HepG2 (cell line): ENCODE measurements at places on chromosomes 7 and 10. TPM values are rescaled to one million over a fixed set of nuclear protein-coding genes. Genes with fewer than 3 reads are reported as not detected.
A peak's percentile ranks its signal among the peaks of the same experiment; 100 is the strongest.

GRCh38 chr7:34806831-34807230, 148.8 kb downstream of the NPSR1 start:
- H3K36me3 ChIP-seq = no peaks in the 10 kb centered on the region
- no peak for DNase-seq
- H3K27me3 ChIP-seq = 0 out of 3 replicates have a peak, but pooled peaks cover 8% of the 10 kb centered on the region
- H3K27ac ChIP-seq = no peak overlapping the region

DNA sequence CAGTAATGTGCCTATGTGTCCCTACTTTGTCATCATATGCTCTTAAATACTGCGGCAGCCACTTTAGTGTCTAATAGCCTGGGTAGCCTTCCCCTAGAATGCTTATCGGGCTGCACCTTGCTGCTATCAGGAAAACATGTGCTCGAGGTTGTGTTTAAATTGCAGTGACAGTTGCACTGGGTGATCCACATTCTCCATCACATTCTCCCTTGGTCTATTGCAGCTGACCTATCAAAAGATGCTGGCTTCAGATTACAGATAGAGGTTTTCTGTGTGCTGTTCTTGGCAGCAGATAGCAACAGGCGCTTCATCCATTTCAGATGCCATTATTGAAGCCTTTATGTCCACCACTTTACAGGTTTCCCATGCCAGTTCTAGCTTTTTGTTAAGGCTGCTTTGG, 130.1 kb upstream of the MDFIC start:
- no peak overlapping the region for H3K4me3 ChIP-seq
- no peak overlapping the region for H3K27ac ChIP-seq
- no peaks in the 10 kb centered on the region for H3K4me1 ChIP-seq
- no peaks in the 10 kb centered on the region for H3K36me3 ChIP-seq
- no peak for DNase-seq

- no peak overlapping the region for H3K4me3 ChIP-seq
- DNase-seq = peak; percentile 29
- H3K4me1 ChIP-seq = no peaks in the 10 kb centered on the region
- H3K27me3 ChIP-seq = no peaks in the 10 kb centered on the region
- no peak overlapping the region for H3K27ac ChIP-seq
These were observed 52.1 kb downstream of the MPP7 start for GRCh38 chr10:28250782-28251181.

- H3K27ac ChIP-seq = no peak overlapping the region
- no peak for DNase-seq
- peaks cover 6% of the 10 kb centered on the region for H3K36me3 ChIP-seq
- no peak overlapping the region for H3K4me3 ChIP-seq
These were observed 118.5 kb downstream of the ZNF33B start for GRCh38 chr10:42519761-42520460.

GRCh38 chr7:1108264-1108920, 20.5 kb downstream of the GPER1 start:
- no peak for DNase-seq

DNA sequence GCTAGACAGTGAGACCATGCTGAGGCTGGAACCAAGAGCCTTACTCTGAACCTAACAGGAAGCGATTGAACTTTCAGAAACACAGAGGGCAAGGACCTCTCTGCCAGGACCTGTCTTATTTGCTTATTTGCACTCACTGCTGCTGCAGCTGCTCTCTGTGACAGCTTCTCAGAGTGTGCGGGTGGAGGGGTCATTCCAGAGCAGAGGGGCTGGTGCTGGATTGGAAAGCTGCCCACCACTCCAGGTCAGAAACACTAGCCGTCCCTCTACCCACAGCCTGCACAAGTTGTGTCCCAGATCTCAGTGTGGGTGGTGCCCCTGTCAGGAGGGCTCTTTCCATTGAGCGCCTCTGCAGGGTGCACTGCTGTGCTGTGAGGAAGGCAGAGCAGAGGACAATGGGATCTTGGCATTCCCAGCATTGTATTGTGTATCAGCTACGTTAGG, 126.2 kb downstream of the CCNY start:
- DNase-seq = peak; percentile 56
- no peaks in the 10 kb centered on the region for H3K27me3 ChIP-seq
- H3K4me1 ChIP-seq = peaks cover 68% of the 10 kb centered on the region
- peak overlapping the region; percentile 8 for H3K27ac ChIP-seq

- no peak for DNase-seq
- no peak overlapping the region for H3K4me3 ChIP-seq
- H3K4me1 ChIP-seq = peaks cover 22% of the 10 kb centered on the region
- H3K36me3 ChIP-seq = peaks cover 3% of the 10 kb centered on the region; the same call in 1 of the 2 replicates
- no peaks in the 10 kb centered on the region for H3K27me3 ChIP-seq
- no peak overlapping the region for H3K27ac ChIP-seq
These were observed 82.6 kb downstream of the ATE1 start for GRCh38 chr10:121845044-121845784.

GRCh38 chr10:29576681-29577080, 58.1 kb downstream of the SVIL start:
- H3K4me1 ChIP-seq = no peaks in the 10 kb centered on the region
- no peak for DNase-seq
- no peaks in the 10 kb centered on the region for H3K36me3 ChIP-seq
- H3K27me3 ChIP-seq = no peaks in the 10 kb centered on the region
- no peak overlapping the region for H3K4me3 ChIP-seq
- H3K27ac ChIP-seq = no peak overlapping the region

DNA sequence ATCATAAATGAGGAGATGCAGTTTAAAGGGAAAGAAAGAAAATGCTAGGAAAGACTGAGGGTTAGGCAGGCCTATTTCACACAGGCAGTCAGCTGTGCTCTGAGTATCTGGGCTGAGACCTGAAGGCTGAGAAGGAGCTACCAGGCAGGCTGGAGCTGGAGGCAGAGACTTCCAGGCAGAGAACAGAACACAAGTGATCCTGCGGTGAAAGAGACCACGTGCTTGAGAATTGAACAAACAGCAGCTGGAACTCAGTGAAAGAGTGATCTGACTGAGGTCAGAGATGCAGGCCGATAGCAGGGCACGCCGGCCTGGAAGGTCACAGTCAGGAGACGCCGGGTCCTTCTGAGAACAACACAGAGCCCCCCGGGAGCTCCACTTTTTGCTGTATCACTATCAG, 147.8 kb downstream of the ADAM12 start:
- no peak overlapping the region for H3K4me3 ChIP-seq
- H3K36me3 ChIP-seq = no peaks in the 10 kb centered on the region
- DNase-seq = no peak
- no peak overlapping the region for H3K27ac ChIP-seq
- no peaks in the 10 kb centered on the region for H3K4me1 ChIP-seq

GRCh38 chr7:82250598-82250997, 193.0 kb downstream of the CACNA2D1 start:
- no peaks in the 10 kb centered on the region for H3K4me1 ChIP-seq
- H3K4me3 ChIP-seq = no peak overlapping the region
- H3K27me3 ChIP-seq = no peaks in the 10 kb centered on the region
- no peak overlapping the region for H3K27ac ChIP-seq
- DNase-seq = no peak

DNA sequence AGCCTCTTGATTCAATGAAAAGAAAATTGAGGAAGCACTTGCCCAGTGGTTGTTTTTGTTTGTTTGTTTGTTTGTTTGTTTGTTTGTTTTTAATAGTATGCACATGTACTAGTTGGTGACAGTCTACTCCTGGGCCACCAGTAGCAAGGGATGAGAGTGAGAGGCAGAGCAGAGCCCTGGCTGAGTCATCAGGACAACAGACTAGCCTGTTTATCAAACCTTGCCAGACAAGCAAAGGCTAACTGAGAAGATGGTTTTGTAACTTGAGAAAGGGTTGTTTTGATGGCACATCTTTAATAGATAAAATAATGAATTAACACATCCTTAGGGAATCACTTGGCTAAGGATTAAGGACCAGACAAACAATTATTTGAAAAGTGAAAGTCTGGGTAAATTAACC, 78.1 kb downstream of the INHBA start:
- no peaks in the 10 kb centered on the region for H3K36me3 ChIP-seq
- DNase-seq = no peak
- H3K4me1 ChIP-seq = no peaks in the 10 kb centered on the region
- H3K4me3 ChIP-seq = no peak overlapping the region
- H3K27me3 ChIP-seq = no peaks in the 10 kb centered on the region
- H3K27ac ChIP-seq = no peak overlapping the region

DNA sequence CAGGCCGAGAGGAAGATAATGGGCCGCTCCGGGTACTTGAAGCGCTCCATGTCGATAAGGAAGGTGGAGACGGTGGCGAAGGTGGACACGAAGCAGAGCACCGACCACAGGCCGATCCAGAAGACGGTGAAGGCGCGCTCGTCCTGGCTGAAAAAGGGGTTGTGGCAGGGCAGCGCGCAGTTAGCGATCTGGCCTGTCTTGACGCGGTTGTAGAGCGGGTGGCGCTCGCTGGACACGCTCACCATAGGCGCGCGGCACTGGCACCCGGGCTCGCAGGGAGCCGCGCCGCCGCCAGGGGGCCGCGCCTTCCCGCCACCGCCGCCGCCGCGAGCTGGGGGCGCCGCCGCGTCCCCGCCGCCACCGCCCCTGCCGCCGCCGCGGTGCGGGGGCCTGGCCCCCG, 1.6 kb downstream of the FZD8 start:
- no peaks in the 10 kb centered on the region for H3K36me3 ChIP-seq
- H3K4me3 ChIP-seq = no peak overlapping the region
- H3K27me3 ChIP-seq = peaks cover 30% of the 10 kb centered on the region

DNA sequence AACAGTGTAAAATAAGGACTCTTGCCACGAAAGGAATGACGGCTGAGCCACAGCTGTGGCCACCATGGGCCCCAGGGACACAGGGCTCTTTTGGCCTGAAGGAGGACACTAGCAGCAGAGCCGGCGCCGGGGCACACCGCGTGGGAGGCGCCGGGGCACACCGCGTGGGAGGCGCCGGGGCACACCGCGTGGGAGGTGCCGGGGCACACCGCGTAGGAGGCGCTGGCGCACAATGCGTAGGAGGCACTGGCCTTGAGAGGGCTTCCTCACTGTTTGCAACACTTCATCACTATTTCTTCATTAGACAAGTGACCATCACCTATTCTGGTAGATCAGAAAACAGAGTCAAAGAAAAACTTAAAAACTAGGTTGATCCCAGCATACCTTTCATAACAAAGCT, 23.4 kb downstream of the ESYT2 start:
- no peaks in the 10 kb centered on the region for H3K4me1 ChIP-seq
- H3K27ac ChIP-seq = no peak overlapping the region
- DNase-seq = no peak

DNA sequence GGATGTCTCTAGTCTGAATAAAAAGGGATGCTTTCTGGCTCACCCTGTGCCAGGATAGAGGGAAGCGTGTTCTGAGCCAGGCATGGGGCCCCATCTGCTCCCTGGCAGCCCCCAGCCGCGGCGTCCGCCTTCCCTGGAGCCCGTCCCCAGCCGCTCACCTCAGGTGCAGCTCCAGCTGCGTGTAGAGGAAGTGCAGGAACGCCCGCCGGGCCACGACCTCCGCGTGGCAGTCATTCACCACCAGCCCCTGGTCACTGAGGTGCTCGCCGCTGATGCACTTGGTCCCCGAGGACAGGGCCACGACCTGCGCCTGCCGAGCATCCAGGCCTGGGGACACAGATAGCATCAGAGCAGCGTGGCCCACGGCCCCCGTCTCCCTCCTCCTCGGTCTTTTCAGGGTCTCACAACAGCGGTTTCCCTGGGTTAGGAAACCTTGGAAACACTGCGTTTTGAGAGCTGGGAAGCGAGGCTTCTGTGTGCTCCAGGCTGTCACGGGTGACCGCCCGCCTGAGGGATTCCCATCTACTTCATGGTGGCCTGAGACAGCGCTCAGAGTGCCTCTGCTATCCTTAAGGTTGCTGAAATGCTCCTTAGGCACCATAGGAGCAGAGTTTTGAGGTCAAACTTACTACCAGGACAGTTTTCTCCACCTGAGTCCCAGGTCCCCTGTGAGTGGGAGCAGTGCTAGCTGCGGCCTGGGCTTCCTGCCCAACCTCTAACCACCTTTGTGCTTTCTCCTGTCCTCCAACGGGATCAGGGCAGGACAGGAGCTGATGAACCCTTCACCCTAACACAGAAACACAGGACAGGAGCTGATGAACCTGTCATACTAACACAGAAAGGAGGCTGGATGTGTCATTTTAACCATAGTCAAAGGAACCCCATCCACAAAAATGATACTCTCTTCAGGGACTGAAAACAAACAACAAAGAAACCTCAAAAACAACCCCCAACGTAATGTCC, 186.1 kb downstream of the WDR37 start:
- no peak overlapping the region for H3K27ac ChIP-seq
- H3K27me3 ChIP-seq = peaks cover 48% of the 10 kb centered on the region
- H3K36me3 ChIP-seq = no peaks in the 10 kb centered on the region
- DNase-seq = no peak
- H3K4me3 ChIP-seq = no peak overlapping the region
- H3K4me1 ChIP-seq = no peaks in the 10 kb centered on the region

GRCh38 chr10:24951201-24952142, 934 bp downstream of the PRTFDC1 start:
- no peaks in the 10 kb centered on the region for H3K27me3 ChIP-seq
- H3K36me3 ChIP-seq = no peaks in the 10 kb centered on the region
- no peak overlapping the region for H3K4me3 ChIP-seq
- H3K4me1 ChIP-seq = no peaks in the 10 kb centered on the region

- no peaks in the 10 kb centered on the region for H3K4me1 ChIP-seq
- no peaks in the 10 kb centered on the region for H3K36me3 ChIP-seq
- no peaks in the 10 kb centered on the region for H3K27me3 ChIP-seq
- DNase-seq = no peak
These were observed 436.2 kb upstream of the IGFBP3 start for GRCh38 chr7:46357290-46357689.

DNA sequence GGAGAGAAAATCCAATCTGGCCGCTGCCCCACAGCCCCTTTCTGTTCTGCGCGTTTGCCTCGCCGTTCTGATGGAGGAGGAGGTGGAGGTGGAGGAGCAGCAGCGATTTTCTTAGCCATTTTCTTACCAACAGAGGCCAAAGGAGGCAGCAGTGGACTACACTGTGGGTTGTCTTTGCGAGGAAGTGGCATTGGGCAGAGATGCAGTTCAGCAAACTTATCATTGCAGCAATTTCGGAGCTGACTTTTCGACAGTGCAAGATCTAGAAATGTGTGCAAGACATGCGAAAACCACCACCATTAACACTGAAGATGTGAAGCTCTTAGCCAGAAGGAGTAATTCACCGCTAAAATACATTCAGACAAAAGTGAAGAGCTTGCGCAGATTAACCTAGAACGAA, 1.9 kb upstream of the ARL4A start:
- no peak overlapping the region for H3K4me3 ChIP-seq
- DNase-seq = no peak
- H3K4me1 ChIP-seq = peaks cover 53% of the 10 kb centered on the region
- no peak overlapping the region for H3K27ac ChIP-seq

CYP3A4 gene
- polyA plus RNA-seq = 0.07 and 0.24 TPM in 2 replicates

FLNC gene
- polyA plus RNA-seq = 0.01 TPM in 1 of 2 replicates, not detected in the other

HOXA6 gene
- polyA plus RNA-seq = 0.68 and 1.5 TPM in 2 replicates

MAGI2 gene
- 1.5 and 1.6 TPM in 2 replicates for polyA plus RNA-seq

SVOPL gene
- not detected in 2 replicates for polyA plus RNA-seq

INHBA gene
- polyA plus RNA-seq = not detected in 2 replicates

RTKN2 gene
- polyA plus RNA-seq = 1.2 and 2.2 TPM in 2 replicates

ADAM12 gene
- not detected in 2 replicates for polyA plus RNA-seq

SEC31B gene
- 8.3 and 9.0 TPM in 2 replicates for polyA plus RNA-seq

LRRD1 gene
- 0.03 TPM in 1 of 2 replicates, not detected in the other for polyA plus RNA-seq

WEE2 gene
- not detected in 2 replicates for polyA plus RNA-seq
